ENCODE measurements at places on chromosomes 2 and 18.

GRCh38 chr2:70826696-70827350 is 6.4 kb upstream of the CLEC4F start:
- no peak for DNase-seq

DNA sequence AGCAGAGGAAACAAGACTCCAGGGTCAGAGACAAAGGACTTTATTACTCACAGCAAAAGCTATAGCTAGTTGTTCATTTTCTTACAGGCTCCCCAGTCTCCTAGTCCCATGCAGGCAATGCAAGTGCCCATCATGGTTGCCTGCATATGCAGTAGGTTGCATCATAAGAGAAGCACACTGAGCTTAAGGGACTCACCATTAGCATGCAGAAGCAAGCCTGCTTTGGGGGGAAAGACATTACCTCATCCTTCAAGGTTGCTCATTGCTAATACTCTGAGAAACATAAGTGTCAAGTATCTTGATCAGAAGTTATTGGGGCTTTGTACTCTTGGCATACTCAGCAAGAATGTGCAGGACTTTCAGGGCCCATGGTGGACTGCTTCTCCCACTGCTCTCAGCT is 114.6 kb upstream of the CCDC68 start:
- DNase-seq = no peak

DNA sequence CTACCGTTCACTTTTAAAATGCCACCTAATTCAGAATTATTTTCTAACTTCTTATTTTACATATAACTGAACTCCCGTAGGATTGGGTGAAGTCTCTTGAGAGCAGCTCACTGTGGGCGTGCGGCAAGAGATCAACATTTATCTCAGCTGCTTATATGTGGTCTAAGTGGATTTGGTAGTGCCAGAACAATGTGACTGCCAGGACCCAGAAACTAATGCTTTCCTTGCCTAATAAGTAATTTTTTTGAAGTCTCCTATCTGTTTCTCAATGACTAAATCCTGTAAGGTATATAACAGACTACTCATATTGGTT is 11.2 kb upstream of the NFE2L2 start:
- no peak for DNase-seq

- DNase-seq = no peak
These were observed 56.4 kb downstream of the ALK start for GRCh38 chr2:29864988-29865387.

- DNase-seq = no peak
These were observed 57.7 kb upstream of the ASPRV1 start for GRCh38 chr2:70019096-70019495.

DNA sequence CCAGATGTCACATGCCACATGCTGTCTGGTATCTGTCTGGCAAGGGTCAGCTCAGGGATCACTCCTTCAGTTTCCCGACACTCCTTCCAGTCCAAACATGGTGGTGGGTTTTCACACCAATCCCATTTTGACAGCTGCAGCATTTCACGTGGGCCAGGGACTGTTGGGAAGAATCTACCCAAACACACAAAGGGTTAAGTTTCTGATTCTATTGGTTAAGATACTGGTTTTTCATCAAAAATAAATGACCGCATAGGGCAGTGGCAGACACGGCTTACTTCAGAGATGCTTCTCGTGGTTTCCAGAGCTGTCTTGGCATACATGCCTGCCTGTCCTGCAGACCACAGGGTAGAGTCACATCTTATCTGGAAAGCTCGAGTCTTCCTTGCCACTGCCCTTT is 79.7 kb downstream of the PSMG2 start:
- no peak for DNase-seq

- peak; percentile 34 for DNase-seq
These were observed 61.3 kb downstream of the SNTG2 start for GRCh38 chr2:1011985-1012384.

GRCh38 chr18:11850821-11851145 is 430 bp upstream of the CHMP1B start:
- no peak for DNase-seq

DNA sequence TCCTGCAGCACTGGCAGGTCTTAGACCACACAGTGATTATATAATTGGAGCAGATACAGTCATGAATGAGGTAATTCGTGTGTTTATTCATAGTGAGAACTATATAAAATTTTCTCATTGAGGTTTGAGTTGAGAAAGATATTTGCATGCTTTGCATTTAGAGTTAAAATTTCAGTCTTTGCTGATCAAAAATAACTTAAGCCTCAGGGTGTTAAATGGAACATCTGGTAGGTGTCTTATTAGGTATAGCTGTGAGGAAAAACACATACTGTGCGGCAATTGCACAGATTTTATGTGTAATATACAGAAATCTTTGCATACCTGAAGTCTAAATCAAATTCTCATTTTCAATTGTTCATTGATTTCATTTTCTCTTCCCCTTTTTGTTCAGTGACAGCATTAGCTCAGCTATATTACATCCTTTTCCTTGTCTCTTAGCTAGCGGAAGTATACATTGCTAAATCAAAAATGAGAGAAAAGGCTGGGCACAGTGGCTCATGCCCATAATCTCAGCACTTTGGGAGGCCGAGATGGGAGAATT is 21.2 kb downstream of the GORASP2 start:
- no peak for DNase-seq

- no peak for DNase-seq
These were observed 15.8 kb upstream of the PIEZO2 start for GRCh38 chr18:11165138-11165537.

DNA sequence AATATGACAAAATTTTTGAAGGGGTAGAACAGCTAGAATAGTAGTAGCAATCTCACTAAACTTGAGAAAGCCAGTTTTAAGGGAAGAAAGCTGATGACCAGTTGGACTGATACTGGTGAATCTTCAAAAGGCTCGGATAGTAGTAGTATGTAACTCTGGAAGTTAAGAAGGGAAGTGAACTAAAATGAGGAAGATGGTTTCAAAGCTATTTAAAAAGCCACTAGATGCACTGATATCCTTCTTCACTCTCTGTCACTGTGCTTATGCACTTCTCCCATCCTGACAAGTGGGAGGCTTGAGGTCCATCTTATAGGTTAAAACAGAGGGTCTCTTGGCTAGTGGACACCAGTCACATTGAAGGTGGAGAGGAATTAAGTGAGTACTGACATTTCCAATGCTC is 141.1 kb downstream of the NCOA1 start:
- DNase-seq = no peak

- no peak for DNase-seq
These were observed 48.5 kb downstream of the CDK15 start for GRCh38 chr2:201854841-201855240.

DNA sequence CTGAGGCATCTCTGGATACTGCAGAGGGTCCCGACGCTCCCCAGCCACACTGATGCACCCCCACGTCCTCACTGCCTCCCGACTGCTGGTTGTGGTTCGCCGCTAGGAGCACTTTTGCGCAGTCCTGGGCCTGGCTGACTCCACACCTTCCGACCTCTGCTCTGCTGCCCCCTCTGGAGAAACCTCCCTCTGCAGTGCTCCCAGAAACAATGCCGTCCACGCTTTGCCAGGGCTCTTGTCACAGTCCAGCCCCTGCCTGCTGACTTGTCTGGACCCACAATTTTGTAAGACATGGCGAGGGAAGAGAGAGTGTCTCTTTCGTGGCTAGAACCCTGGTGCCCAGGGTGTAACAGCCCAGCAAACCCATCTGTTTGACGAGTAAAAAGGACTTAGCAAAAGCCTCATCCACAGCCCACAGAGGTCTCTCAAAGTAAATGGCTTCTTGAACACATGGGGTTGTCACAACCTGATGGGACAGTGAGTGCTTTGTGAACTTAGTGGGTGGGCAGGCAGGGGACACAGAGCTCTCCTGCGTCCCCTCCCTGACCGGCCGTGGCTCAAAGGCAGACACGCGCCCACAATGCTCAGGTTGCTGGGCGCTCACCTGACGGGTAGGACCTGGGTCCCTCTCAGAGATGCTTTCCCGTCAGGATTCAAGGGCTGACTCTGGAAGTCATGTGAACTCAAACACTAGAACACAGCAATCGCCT is 4.0 kb downstream of the COPS9 start:
- DNase-seq = no peak

DNA sequence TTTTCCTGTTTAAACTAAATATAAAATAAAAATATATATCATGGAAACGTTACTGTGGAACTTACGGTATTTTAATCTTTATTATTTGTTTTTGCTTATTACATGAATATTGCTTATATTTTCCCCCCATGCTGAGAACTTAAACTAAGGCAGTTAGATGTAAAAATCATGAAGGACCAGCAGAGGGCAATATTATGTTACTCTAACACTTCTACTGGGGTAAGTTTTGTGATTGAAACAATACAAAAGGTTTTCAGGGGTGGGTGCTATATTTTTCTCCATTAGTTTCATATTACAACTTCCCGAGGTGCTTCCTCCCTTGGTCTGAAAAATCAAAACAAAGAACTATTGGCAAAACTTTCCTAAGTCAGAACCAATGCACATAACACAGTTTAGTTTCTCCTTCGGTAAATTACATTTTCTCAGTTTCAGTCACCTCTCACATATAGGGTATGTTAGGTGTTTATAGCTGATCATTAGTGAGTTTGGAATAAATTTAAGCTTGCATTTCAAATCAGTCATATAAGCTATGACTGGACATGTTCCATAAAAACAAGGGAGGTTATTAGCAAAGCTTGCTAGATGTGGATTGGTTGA is 54.8 kb downstream of the ZNF407 start:
- peak; percentile 72 for DNase-seq

GRCh38 chr18:77130229-77131099 is 2.1 kb downstream of the MBP start:
- DNase-seq = no peak

DNA sequence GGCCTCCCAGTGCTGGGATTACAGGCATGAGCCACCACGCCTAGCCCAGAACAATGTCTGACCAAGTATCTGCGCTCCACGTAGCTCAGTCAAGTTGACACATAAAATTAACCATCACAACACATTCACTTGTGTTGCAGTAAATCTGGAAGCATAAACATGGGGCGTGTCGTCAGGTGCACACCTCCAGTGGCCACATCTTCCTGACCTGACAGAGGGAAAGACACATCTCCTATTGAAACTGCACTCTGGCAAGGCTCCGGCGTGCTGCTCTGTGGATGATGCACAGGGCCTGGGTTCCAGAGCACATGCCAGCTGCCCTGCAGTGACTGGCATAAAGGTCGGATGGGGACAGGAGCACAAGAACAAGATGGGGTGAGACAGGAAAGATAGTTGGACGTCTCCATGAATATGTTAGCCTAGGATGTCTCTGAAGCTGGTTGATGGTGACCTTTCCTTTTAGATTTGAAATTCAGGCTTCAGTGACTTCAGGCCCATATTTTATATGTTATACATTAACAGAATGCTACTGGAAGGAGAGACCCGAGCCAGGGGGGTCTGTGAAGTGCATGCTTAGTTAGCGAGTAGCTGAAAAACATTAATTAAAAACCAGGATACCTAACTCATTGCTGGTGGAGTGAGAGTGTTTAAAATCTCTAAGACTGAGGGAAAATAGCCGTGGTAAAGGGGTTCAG is 10.9 kb downstream of the IMPA2 start:
- no peak for DNase-seq

DNA sequence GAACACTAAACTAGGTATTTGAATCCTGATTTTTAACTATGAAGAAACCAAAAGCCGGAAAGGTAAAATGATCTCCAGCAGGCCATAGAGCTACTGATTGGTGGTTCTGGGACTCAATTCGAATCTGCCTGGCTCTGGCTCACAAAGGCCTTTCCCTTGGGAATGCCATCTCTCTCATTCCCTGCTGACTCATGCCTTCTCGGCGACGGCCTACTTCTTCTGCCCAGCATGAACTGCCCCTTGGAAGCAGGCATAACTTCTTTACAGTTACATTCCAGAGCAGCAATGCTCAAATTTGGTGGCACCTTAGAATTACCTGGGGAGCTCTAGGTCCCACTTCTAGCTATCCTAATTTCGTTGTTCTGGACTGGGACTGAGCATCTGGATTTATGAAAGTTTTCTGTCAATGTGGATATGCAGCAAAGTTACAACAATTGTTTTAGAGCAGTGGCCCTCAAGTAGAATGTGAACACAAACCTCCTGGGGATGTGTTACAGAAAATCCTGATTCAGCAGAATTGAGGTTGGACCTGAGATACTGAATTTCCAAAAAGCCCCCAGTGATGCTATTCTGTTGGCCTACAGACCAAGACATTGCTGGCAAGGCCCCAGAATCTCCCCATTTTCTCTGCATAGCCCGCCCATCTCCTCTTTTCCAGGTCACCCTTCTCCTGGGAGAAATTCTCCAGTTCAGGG is 261.1 kb downstream of the CNTNAP5 start:
- no peak for DNase-seq

DNA sequence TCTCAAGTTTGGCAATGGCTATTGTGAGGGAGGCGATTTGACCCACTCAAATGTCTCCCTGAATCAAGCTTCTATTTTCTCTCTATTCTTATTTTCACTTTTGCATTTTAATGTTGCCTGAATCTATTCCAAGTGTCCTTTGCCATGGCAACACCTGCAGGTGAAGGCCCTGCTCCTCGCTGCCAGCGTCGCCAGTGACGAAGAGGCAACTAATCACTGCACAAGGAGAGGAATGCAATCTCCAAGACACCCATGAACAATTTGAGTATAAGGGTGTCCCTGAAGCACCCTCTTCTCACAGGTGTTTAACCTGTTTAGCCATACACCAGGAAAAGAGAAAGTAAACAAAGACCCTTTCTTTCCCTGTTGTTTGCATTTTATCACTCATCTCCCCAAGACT is 165.6 kb upstream of the VRK2 start:
- no peak for DNase-seq

DNA sequence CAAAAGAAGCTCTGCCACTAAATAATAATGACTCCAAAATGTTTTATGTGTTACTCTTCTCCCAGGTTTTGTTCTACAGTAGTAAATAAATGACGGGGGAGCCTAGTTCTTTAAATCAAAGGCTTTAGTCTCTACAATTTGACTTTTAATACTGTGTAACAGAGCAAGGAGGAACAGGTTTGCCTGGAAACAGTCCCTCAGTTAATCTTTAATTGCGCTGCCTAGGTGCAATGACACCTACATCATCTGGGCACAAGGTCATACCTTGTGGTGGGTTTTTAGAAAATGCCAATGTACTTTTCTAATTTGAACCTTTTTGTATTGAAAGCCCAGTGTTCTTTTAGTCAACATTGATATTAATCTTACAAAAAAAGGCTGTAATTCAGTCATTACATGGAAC is 287.3 kb upstream of the SETBP1 start:
- DNase-seq = no peak

DNA sequence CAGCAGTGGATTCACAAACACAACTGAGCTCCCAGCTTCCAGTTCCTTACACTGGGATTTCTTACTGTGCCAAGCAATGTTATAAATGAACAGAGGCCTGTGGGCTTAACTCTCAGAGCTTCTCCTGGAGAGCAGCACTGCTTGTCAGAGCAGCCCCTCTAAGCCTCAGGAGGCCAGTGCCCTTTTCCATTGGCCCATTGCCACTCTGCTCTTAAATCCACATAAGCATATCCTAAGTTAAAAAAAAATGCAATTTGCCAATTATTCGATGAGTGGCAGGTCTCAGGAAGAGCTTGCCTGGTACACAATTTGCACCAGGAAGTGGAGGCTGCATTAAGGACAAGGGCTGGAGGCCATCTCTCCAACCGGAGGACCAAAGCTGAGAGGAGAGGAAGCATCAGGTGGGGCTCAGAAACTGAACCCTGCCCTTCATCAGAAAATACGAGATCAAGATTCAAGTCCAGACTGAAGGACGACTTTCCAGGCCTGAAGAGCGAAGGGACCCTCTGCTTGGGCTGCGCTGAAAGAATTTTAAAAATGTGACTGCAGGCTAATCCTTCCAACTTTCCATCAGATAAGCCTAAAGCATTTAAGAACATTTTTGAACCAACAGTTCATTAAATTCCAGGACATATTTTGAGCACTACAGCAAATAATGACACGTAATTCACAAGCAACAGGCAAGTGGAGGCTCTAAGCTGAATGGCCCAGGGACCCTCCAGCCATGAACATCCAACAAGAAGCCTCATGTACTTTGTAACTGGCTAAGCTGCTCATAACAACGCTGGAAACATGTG is 28.4 kb upstream of the PXDN start:
- no peak for DNase-seq
